ENCODE measurements at places on chromosomes 11 and 22. TPM values are rescaled to one million over a fixed set of nuclear protein-coding genes. Genes with fewer than 3 reads are reported as not detected.

The SLC22A9 gene
- not detected for total RNA-seq

The KRTAP5-1 gene
- total RNA-seq = not detected

The APOL5 gene
- total RNA-seq = not detected

The HBE1 gene
- total RNA-seq = 2.7 TPM

The APIP gene
- total RNA-seq = 40.7 TPM

The OR10A2 gene
- total RNA-seq = not detected

The GDPD5 gene
- total RNA-seq = 22.9 TPM

The C11orf86 gene
- total RNA-seq = not detected

The METTL15 gene
- total RNA-seq = 12.3 TPM

The SHANK2 gene
- 0.13 TPM for total RNA-seq

The NAALAD2 gene
- not detected for total RNA-seq

The MMP13 gene
- total RNA-seq = not detected

The FIBIN gene
- total RNA-seq = not detected
